ENCODE measurements at places on chromosomes 4 and X.

DNA sequence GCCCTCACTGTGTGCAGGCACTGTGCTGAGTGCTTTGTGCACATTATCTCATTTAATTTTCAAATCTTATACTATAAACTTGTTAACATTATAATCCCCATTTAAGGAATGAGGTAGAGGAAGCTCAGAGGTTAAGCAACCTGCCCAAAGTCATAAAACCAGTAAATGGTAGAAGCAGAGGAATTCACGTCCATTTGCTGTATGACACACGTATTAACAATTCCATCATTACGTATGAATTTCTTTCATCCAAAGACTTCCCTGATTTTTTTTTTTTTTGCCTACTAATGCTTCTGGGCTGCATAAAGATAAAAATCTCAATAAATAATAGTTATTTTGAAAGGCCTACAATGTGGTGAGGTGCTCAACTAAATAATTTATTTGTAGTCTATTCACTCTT lies 64.5 kb upstream of the H2AZ1 start:
- no peak for DNase-seq

- no peak for DNase-seq
Observed at GRCh38 chrX:63812823-63813222, 27.8 kb upstream of the ARHGEF9 start.

DNA sequence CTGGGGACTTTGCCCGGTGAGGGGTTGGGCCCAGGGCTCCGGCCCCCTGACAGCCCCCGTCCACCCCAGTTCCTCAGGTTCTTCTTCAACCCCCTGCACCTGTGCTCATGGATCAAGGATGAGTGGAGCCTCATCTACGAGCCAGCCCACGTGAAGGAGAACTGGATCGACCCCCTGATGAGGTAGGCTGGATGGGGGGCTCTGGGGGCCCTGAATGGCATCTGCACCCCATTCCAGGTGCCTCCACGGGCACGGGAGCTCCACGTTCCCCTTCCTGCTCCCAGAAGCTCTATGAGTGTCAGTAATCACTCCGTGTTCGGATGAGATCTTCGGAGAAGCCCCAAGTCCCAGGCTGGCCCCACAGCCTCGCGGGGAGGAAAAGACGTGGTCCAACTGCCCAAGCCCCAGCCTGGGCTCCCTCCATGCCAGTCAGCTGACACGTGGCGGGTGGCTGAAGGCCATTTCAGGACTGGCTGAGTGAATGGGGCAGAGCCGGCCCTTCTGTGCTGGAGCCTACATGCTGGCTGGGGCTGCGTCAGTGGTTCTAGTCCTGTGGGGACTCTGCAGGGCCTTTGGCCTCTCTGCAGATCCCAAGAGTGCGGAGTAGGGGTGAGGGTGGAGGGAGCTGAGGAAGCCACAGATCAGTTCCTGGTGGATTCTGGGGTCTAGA lies 24.4 kb downstream of the CFAP99 start:
- no peak for DNase-seq

GRCh38 chr4:123547216-123548165 lies 150.9 kb downstream of the SPRY1 start:
- peak; percentile 84 for DNase-seq

- no peak for DNase-seq
Observed at GRCh38 chr4:48796191-48796926, 16.3 kb upstream of the FRYL start.

DNA sequence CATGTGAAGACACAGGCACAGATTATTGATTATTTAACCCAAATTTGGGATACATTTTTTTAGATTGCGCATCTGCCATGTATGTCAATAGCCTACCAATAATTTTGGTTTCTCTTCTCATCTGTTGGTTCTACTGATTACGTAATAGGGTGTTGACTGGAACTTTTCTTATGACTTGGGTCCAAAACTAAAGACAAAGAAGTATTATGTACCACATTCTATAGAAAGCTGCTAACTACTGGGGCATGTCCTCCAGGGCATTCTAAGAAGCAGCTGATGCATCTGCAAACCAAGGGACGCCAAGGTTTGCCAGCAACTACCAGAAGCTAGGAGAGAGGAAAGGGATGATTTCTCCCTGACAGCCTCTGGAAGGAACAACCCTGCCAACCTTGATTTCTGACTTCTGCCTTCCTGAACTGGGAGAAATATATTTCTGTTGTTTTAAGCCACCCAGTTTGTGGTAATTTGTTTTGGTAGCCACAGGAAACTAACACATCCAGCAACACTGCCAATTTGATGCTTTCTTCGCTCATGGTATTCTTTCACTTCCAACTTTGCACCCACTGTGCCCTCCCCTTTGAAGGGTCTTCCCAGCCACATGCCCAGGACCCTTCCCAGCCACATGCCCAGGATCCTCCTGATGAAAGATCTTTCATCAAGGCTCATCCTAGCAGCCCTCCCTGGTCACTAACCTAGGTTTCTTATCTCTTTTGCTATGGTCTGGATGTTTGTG lies 15.9 kb upstream of the TLR1 start:
- no peak for DNase-seq

DNA sequence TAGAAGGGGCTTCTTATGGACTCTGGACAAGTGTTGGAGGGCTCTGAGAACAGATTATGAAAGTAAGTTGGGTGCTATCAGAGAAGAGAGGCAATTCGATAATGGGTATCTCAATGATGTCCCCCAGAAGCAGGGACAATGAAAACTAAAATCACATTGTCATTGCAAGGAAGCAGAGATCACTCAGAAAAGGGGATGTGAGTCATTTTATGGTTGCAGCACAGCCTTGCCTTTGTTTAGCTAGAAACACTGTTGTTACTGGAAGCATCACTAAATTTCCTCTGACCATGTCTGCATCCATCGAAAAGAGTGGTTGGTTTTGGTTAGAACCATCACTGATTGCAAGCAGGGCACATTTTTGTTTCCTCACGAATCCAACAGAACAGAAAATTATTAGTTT lies 246.8 kb upstream of the NWD2 start:
- DNase-seq: no peak

DNA sequence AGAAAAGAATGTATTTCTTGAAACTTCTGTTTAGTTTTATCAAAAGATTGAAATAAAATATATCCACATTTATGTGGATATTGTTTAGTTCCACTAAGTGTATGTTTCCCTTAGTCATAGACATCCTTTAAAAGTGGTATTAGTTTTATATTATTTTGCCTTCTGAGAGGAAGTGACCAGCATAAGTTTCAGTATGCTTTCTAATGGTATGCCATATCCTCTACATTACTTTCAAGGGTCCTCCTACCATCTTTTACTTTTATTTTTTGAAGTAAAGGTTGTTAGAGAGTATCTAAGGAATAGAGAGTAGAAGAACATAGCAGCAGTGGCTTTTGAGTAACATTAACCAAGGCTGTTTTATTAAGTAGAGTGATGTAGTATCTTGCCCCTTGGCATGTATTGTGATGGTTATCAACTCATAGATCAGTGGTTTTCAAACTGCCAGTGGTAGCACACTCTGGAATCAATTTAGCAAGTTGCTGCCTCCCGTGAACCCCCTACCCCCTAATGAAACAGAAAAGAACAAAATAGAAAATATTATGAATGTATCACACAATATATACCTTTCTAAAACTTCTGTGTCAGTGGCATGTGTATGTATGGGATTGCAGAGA lies 44.8 kb downstream of the RBPJ start:
- no peak for DNase-seq
